ENCODE measurements at places on chromosomes 12 and 14.

DNA sequence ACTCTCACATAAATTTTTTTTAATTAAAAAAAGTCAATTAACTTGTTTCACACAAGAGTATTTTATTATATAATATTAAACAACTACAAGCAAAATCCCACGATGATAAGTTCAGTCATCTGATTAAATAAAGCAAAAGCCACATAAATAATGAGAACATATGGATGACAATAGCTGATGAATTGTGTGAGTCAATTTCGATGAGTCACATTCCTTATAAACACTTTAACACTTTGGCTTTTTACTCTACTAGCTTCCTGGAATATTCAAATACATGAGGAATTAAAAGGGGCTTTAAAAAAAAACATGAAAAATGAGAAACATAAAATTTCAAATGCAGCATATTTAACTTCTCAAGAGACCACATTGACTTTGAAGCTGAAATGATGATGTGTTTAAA, 95.3 kb downstream of the BCAT1 start:
- no peak for DNase-seq

GRCh38 chr14:89330236-89331002, 86.6 kb downstream of the FOXN3 start:
- DNase-seq = no peak

GRCh38 chr12:79048962-79049361, 184.4 kb downstream of the SYT1 start:
- DNase-seq = no peak

- DNase-seq = no peak
These were observed 250.0 kb downstream of the MED13L start for GRCh38 chr12:116027551-116027821.

GRCh38 chr12:68327896-68328295, 4.3 kb downstream of the MDM1 start:
- peak; percentile 68 for DNase-seq

- DNase-seq = no peak
These were observed 203.1 kb downstream of the AEBP2 start for GRCh38 chr12:19642345-19642744.

GRCh38 chr12:10068644-10069043, 30.1 kb downstream of the CLEC1A start:
- no peak for DNase-seq

DNA sequence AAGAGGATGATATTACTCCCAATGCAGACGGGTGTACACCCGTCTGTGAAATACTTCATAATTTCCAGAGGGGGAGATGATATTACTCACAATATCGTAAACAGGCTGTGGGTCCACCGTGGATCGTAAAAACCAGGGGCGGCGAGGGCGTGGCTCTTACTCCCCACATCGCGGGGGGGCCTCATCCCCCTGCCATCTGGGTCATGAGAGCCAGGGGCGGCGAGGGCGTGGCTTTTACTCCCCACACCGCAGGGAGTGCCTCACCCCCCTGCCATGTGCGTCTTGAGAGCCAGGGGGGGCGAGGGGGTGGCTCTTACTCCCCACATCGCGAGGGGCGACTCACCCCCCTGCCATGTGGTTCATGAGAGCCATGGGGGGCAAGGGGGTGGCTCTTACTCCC, 86.2 kb upstream of the GNG2 start:
- no peak for DNase-seq

DNA sequence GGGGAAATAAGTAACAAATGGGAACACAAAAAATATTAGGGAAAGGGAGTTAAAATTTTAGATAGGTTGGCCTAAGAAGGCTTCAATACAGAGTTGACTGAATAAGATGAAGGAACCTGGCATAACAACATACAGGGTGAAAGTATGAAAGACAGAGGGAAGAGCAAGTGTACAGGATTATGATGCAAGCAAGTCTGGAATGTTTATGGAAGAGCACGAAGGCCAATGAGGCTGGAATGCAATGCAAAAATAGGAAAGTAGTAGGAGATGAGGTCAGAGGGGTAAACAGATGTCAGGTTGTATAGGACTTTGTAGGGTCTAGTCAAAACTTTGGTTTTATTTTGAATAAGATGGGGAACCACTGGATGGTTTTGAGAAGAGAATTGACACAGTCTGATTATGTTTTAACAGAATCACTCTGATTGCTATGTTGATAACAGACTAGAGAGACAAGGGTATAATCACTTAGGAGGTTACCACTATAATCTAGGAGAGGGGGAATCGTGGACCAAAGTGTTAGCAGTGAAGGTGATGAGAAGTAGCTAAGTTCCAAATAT, 96.8 kb downstream of the OSBPL8 start:
- no peak for DNase-seq

GRCh38 chr12:131831635-131832041, 3.4 kb downstream of the MMP17 start:
- no peak for DNase-seq

- DNase-seq = no peak
These were observed 156.7 kb downstream of the TMTC3 start for GRCh38 chr12:88298761-88299242.

- DNase-seq = no peak
These were observed 364.5 kb downstream of the ADGRD1 start for GRCh38 chr12:131318045-131318685.

DNA sequence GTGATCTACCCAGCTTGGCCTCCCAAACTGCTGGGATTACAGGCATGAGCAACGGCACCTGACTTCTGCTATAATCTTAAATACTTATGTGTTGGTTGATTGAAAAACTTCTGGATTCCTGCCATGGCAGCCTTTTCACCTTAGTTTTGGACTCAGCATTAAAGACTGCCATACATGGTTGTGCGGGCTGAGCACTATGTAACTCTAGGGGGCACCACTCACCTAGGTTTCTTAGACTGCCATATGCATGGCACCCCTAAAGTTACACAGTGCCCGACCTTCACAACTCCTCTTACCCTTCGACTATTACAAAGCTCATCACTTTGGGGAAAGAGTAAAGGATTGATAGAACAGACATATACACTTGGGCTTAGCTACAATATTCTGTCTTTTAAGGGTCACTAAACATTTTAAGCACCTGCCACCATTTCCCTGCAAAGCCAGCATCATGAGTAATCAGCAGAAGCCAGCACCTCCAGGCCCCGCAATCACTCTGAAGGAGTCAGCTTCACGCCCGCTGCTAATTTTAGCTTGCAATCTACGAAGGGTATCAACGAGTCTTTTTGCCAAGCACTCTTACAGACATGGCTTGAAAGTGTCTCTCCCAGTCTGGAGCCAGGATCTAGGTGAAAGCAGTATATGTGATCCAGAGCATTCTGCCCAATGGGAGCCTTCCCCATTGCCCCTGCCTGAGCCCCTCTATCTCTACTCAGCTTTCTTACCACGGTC, 59.8 kb downstream of the SUDS3 start:
- no peak for DNase-seq

Data from NCI-H187 treated with DMSO at 0.1 percent for 48 hours (cell line).